Cerebellum (tissue), 4 donors: ENCODE measurements at places on chromosomes 16 and 17. TPM values are rescaled to one million over a fixed set of nuclear protein-coding genes. Genes with fewer than 3 reads are reported as not detected.

DNA sequence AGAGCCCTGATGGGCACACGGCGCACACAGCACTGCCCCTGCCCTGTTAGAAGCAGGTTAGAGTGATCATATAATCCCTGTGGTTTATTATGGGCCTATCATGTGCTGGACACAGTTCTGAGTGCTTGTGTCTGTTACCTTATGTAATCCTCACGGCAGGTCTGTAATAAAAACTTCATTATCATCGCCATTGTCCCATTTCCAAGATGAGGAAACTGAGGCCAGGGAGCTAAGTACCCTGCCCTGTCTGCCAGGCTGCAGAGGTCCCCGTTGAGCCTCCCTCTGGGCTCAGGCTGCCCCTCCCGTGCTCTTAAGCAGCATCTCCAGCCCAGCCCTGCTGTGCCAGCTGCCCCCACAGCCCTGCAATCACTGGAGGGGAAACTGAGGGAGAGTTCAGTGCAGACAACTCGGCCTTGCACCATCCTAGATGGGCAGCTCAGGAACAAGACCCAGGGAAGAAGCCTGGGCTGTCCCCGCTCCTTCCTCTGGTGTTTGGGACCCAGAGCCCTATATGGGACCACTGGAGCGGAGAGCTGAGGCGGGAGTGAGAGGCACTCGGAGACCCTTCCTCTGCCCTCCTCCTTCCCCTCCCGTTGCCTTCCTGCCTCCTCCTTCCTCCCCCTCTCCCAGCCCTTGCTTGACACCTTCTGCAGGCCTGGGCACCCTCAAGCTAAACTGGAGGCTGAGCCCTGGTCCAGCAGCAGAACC lies 42.0 kb downstream of the WNT3 start:
- no peak for DNase-seq

CHP2 gene
- total RNA-seq = 0.82 TPM

ITGA2B gene
- 4.7 TPM for total RNA-seq

DNA sequence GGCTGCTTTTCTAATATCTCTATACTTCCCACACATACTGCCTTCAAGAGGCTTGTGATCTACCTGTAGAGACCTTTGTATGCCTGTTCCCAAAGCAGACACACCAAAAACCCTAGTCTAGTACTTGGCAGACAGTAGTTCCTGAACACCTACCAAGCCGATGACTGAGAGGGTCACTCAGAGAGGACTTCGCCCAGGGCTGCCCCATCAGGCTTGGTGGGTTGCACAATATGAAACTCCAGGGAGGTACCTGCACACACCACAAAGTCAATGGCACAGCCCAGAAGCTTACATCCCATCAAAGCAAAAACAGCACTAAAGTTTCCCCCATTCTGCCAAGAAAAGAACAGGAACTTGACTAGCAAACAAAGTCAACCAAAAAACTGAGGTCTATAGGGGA lies 30.3 kb downstream of the ASPA start:
- DNase-seq = no peak

DNA sequence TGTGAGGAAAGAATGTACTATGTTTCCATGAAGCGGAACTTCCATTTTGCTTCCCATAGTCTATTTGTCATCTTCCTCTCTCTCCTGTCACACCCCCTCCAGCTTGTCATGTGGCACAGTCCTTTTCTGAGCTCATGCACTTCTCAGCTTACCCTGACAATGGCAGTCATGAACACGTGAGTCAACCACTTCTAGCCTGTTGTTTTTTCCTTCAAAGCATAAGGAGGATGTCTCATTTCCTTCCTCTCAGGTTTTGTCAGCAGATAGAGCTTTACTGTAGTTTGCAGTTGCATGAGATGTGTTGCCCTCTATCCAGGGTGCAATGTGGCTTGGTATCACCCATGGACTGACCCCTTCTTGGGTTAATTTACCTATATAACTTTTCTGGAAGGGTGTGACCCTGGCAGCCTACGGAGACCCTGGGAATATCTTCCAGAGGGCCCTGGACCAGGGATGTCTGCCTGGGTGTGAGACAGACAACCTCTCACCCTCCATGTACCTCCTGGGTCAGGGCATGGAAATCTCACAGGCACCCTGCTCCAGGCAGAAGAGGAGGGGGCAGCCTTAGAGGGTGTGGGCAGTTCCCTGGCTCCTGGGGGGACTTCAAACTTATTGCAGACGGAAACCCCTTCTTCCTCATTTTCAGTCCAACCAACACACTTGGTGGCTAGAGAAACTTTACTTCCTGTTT lies 4.0 kb upstream of the ZNF267 start:
- no peak for DNase-seq

GRCh38 chr17:50355701-50356341 lies 9.9 kb downstream of the XYLT2 start:
- DNase-seq = no peak

DNA sequence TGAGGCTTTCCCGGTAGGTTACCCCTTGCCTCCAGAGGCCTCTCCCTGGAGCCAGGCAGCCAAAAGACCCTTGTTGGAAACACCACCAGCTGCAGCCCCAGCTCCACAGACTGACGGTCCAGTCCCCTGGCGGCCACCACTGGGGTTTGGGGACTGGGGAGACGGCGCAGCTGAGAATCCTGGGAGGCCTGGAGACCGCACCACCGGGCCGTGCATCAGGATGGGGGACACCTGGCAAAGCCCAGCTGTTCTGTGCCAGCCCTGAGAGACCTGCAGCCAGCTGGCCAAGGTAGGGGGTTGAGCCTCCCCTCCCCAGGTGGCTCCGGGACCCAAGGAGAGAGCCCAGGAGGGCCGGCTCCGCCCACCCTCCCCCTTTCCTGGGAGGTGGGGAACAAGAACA lies 8.3 kb upstream of the SLC38A10 start:
- no peak for DNase-seq

TEX2 gene
- 26.9 TPM for total RNA-seq

- peak; percentile 89 for DNase-seq
Measured at GRCh38 chr17:79391376-79392233, 219.2 kb downstream of the RBFOX3 start.

SLFN11 gene
- total RNA-seq = 14.7 TPM

- peak; percentile 80 for DNase-seq
Measured at GRCh38 chr17:8162233-8162996, at the start of gene VAMP2. TSS of gene VAMP2 (minus strand) at chr17:8162948. CDS start at chr17:8162879, 69 bp downstream.

KRT9 gene
- not detected for total RNA-seq

DNA sequence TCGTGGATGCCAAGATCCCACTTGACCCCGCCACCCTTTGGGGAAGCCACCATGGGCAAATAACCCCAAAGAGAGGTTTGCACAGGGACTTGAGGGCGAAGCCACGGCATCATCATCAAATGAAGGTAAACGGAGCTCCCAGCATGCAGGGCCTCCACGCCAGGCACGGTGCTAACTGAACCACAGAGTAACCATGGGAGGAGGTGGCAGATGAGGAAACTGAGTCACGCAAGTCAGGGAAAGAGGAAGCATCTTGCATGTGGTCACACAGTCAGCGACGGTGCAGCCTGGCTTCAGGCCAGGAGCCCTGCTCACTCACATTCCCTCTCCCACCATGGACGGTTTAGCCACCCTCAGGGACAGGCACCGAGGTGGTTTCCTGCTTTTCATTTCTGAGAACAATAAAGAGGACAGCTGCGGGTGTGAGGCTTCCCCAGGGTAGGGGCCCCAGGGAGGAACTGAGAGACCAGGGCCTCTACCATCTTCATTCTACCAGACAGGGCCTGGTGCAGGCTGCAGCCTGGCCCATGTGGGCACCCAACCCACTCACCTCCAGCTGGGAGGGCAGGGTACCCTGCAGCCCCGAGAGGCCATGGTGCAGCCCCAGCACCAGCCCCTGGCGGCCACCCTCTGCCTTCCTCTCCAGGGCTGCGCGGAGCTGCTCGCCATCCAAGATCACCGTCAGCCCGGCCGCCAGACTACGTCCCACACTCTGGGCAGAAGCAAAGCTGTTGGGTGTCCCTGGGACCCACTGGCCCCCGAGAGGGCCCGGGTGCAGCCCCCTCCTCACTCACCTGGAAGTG lies 78.3 kb downstream of the RMI2 start:
- DNase-seq = no peak

KRT39 gene
- total RNA-seq = not detected

HEATR9 gene
- total RNA-seq = not detected

DNA sequence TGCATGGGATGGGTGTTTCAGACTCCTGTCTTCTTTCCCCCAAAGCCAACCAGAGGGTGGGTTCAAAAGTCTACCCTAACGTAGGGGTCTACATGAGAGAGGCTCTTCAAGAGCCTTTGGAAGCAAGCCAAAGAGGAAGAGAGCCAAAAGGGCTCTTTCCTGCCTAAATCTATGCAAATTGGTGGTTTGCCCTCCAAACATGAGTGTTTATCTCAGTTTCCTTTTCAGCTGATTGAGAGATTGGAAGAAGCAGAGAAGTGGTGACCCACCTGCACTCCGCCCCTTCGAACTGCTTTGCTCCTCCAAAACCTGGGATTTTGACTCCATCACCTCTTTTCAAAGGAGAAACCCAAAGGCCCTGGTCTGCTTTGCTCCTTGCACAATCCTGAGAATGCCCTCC lies 65.4 kb upstream of the MAF start:
- no peak for DNase-seq

DNA sequence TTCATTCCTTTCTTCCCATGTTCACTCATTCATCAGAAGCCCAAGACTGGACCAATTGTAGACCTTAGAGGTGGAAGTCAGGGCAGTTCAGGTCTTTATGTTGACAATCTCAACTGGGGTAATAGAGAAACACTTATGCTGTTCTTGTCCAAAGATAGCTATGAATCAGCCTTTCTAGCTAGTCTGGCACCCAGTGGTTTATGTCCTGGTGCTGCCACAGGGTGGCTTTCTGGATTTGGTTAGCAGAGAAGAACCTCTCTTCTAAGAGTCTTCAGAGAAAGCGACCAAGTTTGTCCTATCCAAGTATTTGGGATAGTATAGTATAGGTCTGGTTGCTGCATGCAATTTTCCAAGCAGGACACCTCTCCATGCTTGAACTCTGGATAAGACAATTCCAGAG lies 83.3 kb downstream of the NOG start:
- DNase-seq = no peak

- no peak for DNase-seq
Measured at GRCh38 chr16:77918809-77919707, 103.3 kb upstream of the CLEC3A start.

DNA sequence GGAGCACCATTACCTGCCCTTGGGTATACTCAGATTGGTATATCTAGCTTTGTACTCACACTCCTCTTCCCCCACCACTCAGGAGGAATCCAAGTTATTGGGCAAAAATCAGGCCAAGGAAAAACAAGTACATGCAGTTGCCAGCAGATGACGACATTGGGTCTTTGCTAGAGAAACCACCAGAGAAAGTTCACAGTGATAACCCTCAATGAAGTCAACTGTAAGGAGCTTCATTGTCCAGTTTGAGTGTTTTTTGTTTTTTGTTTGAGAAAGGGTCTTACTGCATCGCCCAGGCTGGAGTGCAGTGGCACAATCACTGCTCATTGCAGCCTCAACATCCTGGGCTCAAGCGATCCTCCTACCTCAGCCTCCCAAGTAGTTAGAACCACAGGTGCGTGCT lies 34.6 kb upstream of the TOX3 start:
- DNase-seq = no peak

- peak; percentile 85 for DNase-seq
Measured at GRCh38 chr17:39197380-39198185, at the start of gene CACNB1. TSS of gene CACNB1 (minus strand) at chr17:39197669. CDS start at chr17:39197495, 174 bp downstream.

CCL2 gene
- 5.5 TPM for total RNA-seq

- no peak for DNase-seq
Measured at GRCh38 chr17:13160296-13160695, 142.5 kb upstream of the ELAC2 start.

GRCh38 chr16:22063888-22064467 lies 28.4 kb upstream of the VWA3A start:
- DNase-seq = no peak

GRCh38 chr17:36977066-36977465 lies 28.3 kb downstream of the AATF start:
- no peak for DNase-seq

DNA sequence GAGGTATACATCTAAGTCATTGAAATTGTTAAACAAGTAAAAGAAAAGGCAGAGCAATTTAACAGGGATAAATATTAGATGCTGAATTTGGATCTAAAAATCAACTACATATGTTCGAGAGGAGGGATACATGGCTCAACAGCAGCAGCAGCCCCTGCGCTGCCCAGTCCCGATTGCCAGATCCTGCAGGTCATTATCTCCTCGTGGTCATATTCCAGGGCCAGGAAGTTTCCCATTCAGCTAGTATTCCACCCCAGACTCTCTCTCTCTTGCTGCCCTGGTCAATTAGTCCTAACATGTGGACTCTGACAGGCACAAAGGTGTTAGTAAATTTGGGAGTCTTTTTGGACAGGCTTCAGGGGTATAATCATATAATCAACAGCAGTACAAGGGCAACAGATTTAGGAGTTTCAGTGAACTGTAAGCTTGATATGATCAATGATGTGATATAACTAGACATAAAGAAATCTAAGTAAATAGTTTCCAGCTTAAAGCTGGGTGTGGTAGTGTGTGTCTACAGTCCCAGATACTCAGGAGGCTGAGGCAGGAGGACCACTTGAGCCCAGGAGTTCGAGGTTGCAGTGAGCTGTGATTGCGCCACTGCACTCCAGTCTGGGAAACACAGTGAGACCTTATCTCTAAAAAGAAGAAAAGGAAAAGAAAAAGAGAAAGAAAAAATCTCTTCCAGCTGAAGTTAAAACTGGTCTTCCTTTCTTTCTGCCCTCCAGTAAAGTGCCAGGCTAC lies 96.5 kb upstream of the MED13 start:
- no peak for DNase-seq

JPH3 gene
- 21.4 TPM for total RNA-seq

PRCD gene
- 5.7 TPM for total RNA-seq

DNA sequence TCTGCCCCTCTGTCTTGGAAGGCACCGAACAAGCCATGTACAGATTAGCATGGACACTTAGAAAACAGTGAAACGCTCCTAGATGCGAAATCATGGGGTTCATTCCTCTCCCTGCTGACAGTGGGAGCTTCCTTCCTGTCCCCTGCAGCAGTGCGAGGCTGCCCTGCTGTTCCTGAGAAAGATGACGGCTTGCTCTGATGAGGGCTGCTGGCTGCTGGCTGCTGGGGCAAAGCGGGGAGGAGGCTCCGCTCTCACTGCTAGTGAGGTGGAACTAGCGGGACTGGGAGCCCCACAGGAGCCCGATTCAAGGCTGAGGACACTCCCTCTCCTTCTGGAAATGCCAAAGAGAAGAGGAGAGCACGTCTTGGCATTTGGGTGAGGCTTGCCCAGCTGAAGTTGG lies 25.9 kb upstream of the CACNG4 start:
- DNase-seq = no peak

CCL3 gene
- total RNA-seq = 4.9 TPM

DNA sequence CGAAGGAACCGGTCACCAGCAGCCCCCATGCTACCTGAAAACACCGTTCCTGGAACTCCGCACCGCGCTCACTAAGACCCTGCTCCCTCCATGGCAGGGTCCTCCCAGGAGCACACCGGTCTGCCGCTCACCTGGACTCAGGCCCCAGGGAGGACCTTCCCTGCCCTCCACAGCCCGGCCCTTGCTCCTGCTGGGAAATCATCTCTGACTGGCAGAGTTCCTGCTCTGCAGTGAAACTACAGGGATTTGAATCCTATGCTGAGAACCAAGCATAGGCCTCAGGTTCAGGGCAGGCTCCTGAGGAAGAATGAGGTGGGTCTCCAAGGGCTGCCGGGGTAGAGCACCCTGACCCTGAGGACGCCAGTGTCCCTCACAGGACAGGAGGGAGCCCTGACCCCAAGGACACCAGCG lies 88.5 kb downstream of the KCNJ12 start:
- no peak for DNase-seq
